GDM1 (cell line): ENCODE measurements at places on chromosomes 5 and 9.

DNA sequence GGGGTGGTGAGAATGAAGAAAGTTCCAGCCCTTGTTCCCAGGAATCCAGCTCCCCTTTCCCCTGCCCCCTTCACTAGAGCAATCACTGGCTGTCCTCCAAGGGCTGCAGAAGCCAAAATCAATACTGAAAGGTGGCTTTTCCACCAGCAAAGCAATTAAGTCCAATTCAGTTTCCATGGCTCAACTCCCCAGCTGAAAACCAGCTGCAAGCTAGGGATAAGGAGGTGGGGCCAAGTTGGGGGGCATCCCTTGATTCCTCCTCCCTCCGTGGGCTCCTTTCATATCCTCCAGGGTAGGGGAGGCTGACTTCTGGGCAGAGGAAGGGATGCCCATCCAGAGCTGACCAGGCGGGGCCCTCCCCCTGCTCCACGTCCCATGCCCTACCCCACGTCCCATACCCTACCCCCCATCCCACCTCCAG, 22.7 kb downstream of the CAMK2A start:
- no peak for DNase-seq

GRCh38 chr5:57246426-57246825, 72.6 kb downstream of the GPBP1 start:
- no peak for DNase-seq

DNA sequence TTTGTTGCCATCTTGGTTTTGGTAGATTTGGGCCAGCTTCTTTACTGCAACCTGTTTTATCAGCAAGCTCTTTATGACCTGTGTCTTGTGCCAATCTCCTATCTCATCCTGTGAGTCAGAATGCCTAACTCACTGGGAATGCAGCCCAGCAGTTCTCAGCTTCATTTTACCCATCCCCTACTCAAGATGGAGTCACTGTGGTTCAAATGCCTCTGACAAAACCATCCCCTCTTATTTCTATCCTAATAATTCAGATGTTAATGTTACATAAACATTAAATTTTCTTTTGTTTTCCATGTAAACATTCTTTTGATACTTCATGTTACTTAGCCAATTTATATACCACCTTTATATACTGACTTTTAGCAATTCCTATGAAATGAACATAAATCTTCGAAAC, 746.3 kb downstream of the CDH18 start:
- DNase-seq, result no peak

GRCh38 chr9:68560071-68560844, 19.6 kb upstream of the TMEM252 start:
- DNase-seq, result peak; percentile 30

DNA sequence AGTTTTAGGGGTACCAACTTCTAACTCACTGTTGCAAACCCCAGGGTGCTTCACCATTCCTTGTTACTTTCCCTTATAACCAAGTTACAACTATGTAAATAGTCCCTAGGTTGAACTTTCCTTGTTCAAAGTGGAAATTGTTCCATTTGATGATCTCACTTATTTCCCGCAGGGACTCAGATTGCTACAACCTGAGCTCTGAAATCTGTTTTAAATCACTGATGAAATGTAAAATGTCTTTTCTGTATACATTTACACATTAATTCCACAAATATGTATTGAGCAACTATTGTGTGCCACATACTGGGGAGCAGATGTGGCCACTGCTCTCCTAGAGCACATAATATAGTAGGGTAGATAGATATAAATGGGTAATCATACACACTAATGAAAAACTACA, 69.1 kb upstream of the TARS1 start:
- no peak for DNase-seq

- no peak for DNase-seq
These were observed 54.7 kb downstream of the SH3RF2 start for GRCh38 chr5:145991044-145991575.

DNA sequence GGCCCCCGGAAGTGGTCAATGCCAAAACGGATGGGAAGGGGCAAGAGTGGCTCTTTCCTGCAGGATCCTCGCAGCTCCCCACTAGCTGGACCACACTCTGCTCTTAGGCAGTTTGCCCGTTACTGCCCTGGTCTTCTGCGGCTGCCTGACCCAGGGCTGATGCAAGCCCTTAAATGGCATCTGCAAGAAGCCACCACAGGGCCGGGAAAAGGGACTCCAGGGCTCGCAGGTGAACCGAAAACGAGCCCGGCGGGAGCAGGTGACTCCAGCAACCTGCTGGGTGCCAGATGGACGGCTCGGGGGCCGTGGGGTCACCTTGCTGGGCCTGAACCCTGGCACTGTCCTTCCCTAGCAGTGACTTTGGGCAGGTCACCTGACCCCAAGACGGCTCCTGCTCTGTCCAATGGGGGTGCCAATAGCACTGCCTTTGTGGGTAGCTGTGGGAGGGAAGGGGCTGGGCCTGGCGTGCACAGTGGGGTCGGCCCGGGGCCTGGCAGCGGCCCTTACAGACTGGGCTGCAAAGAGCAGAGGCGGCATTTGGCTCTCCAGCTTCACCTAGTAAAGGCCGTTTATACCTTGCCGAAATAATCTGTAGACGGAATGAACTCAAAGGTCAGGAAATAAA, 1.3 kb downstream of the TMEM250 start:
- no peak for DNase-seq

- no peak for DNase-seq
These were observed 110.1 kb downstream of the HACD4 start for GRCh38 chr9:20921362-20921761.

DNA sequence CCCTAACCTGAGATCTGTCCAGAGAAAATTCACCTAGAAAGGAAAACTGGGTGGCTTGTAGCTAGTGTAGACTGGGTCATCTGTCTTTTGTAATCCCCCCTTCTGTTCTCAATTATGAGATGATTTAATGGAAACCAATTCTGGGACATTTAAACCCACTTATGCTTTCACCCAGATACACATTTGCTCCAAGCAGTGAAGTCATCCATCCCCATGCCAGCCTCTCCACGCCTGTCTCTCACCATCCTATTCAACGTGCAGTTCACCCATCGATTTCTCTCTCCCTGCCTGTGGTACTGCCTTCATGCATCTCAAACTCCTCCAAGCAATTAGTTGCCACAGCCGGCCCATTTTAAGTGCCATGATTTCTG, 1.8 kb downstream of the PHF19 start:
- no peak for DNase-seq

DNA sequence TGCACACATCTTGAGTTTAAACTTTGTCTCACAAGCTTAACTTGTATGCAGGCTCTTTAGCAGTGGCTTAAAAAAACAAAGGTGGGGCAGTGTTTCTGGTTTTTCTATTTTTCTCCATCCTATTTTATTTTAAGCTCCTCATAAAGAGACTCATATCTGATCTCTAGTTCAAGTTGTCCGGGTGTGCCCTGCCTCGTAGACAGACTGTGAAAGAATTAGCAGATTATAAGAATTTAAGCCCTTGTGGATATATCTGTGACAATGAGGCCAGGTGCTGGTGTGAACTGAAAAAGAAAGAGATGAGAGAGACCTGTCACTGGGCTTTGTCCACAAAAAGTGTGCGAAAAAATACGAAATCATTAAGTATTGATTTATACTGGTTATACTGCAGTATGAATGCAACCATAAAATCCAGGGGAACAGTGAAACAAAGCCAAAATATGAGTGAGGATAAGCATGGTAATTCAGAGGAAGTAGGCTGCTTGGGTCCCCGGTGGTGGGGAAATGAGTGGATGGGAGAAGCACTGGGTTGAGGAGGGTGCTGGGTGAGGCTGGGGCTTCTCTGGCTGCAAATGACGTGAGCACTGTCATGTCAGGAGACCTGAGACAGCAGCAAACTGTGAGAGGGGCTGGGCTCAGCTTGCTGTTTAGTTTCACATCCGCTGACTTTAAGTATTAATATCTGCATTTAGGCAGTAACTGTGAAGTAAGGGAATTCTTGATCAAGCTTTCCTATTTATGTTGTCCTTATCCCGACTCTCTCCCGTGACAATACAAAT, 179.7 kb upstream of the ANKRD55 start:
- no peak for DNase-seq

DNA sequence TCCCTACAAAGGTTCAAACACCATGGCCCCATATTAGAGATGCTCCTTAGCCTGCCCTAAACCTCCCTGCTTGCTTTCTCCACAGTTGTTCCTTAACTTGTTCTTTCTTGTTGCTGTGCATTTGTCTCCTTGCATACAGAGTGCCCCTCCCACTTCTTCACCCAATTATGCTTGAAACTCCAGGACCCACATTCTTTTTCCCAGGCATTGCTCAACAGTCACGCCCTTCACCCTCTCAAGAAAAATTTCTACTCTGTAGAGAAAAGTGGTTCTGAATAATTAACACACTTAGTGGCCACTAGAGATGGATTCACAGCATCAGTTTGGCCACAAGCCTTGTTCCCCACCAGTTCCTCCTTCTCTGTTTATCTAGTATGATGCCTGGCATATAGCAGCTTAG, 57.7 kb downstream of the NREP start:
- no peak for DNase-seq

GRCh38 chr9:74369844-74370243, 127.3 kb upstream of the RORB start:
- no peak for DNase-seq

DNA sequence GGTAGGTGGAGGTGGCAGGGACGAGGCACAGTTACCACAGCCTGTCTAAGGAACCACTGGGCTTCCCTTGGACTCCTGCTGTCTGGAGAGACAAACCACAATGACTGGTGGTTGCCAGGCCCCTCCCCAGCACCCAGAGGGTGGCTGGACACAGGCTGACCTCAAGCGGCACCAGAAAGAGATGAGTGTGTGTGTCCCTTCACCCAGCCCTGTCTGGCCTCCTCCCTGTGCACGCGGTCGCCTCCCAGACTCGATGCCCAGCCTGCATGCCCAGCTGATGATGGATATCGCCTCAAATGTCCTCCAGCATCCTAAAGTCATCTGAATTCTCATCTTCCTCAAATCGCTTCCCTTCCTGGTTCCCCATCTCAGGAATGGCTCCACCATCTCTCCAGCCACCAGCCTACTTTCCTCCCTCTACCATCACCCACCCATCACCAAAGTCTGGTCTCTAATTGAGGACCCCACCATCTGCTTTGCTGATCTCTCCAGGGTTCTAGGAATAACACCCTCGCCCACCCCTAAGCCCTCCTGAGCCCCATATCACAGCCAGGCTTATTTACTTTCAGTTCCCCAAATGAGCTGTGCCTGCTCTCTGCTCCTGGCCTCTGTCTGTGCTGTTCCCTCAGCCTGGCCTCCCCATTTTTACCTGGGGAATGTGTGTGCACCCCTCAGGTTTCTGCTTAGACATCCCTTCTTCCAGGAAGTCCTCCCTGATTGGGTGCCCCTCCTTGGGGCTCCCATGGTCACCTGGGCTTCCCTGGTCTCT, 52.5 kb upstream of the GGTA1 start:
- DNase-seq, result no peak

GRCh38 chr5:99030906-99031440, 102.2 kb upstream of the CHD1 start:
- no peak for DNase-seq

- no peak for DNase-seq
These were observed 258.5 kb upstream of the PPP1R2B start for GRCh38 chr5:156591631-156592030.

GRCh38 chr9:129923589-129923988, 88.3 kb downstream of the USP20 start:
- DNase-seq, result no peak

DNA sequence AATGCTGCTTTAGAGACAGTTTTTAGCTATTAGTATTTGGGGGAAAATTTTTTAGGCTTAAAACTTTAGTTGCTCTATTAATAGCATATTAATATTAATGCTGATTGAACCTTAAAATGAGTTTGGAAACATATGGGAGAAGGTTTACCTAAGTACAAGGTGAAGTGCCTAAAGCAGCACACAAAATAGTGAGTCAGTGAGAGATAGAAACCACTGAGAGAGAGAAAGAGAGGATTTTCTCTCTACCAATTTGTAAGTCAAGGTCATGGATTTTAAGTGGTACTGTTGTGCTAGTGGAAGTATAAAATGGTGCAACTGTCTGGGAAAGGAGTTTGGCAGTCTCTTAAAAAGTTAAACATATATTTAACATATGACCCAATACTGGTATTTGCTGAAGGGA, 64.9 kb downstream of the MARCHF3 start:
- no peak for DNase-seq

GRCh38 chr5:4571248-4571948, 568.7 kb upstream of the ADAMTS16 start:
- no peak for DNase-seq

- DNase-seq, result no peak
These were observed 53.7 kb downstream of the PLAC8L1 start for GRCh38 chr5:146051678-146052077.

GRCh38 chr5:113771483-113771882, 258.0 kb downstream of the YTHDC2 start:
- no peak for DNase-seq

GRCh38 chr9:132683873-132684272, 13.6 kb downstream of the GTF3C4 start:
- no peak for DNase-seq

GRCh38 chr5:7395947-7396712, at the start of gene ADCY2:
Gene ADCY2 (plus strand): TSS chr5:7396138. CDS start chr5:7396297, 159 bp downstream.
- DNase-seq, result no peak

DNA sequence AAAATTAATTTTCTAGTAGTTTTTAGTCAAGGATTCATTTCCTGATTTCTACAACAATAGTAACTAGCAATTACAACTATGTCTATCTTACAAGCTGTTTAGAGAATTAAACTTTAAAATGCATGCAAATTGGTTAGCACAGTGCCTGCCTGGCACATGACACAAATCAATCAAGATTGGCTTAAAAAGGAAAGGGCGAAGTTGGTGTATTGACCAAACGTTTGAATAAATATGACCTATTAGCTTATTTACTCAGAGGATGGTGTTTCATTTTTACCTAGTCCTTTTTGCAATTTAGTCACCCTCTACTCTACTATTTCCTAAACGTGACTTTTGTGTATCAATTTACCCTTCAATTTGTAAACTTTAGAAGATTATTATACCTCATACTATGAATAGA, 83.5 kb downstream of the GDA start:
- DNase-seq, result no peak

GRCh38 chr5:135238622-135239452, 160.2 kb downstream of the MACROH2A1 start:
- no peak for DNase-seq

DNA sequence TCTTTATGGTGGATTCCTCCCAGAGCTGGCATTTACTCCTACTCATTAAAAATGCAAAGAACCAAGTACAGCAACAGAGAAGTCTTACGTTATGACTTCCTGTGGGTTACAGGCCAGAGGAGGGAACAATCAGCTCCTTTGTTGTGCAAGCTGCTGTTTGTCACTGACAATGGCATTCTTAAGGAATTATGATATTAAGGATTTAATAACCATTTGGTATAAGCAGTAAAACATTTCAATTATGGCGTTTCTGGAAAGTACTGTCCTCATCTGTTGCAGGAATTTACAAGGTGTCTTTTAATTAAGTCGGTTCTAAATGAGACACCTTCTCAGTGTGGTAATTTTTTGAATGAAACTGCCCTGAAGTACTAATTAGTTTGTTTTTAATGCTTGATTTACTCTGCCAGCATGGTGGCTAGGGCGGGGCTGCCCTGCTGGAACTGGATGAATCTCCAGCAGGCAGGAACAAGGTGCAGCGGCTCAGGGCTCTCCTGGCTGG, 49.1 kb upstream of the VDAC1 start:
- no peak for DNase-seq
